ENCODE measurements at places on chromosomes 1 and 21.

DNA sequence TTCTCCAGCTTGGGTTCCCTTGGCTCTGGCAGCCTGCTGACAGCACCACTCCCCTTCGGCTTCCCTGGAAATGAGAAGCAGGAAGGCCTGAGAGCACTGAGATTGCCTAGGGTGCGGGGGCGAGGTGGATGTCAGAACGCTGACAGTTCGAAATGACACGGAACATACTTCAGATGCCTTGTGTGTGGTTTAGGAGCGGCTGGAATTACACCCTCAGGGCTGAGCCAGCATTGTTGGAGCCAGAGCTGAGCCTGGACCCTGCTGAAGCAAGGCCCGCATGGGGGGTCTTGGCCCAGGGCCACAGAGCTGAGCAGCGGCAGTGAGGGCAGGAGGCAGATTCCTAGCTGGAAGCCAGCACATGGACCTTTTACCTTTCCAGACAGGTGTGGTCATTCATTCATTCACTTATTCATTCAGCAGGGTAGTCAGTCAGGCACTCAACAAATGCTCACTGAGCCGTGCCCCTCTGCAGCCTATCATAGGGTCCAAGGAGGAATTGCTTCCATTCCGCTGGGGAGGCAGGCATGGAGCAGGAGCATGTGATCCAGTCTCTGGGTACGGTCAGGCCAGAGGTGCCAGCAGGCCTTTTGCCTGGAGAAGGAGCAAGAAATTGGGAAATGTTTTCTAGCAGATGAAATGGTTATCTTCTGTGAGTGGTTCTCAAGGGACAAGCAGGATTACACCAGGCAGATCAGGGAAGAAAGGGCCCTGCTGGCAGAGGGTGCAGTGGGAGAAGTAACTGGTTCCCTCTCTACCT is 6.6 kb upstream of the FOXE3 start:
- peak; percentile 95 for DNase-seq

GRCh38 chr1:38059635-38060250 is 13.2 kb upstream of the POU3F1 start:
- no peak for DNase-seq

DNA sequence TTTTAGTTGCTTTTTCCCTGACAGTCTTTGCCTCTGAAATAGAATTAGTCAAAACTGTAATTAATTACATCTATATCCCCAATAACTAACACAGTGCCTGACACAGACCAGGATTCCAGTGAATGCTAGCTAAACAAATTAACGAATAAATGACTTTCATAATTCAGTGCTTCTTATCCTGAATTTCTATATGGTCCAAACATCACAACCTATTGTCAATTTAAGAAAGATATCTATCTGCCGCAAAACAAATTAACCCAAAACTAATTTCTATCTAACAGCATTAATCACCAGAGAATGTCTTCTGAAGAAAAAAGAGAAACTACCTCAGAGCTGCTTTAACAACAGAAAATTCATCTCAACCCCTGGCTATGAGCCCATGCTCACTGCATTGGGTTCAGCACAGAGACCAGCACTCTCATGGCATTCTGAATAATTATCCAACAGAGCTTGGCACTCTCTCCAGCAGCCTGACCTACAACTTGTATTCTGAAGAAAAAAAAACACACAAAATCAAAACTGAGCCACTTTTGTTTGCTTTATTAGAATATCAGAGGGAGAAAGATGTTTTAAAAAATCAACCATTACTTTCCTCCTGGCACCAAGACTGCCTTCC is 547.3 kb upstream of the BEND5 start:
- no peak for DNase-seq

GRCh38 chr1:152626744-152627143 is 3.8 kb upstream of the LCE3A start:
- no peak for DNase-seq

GRCh38 chr21:24658026-24658425 is 949.3 kb downstream of the MRPL39 start:
- DNase-seq: no peak

DNA sequence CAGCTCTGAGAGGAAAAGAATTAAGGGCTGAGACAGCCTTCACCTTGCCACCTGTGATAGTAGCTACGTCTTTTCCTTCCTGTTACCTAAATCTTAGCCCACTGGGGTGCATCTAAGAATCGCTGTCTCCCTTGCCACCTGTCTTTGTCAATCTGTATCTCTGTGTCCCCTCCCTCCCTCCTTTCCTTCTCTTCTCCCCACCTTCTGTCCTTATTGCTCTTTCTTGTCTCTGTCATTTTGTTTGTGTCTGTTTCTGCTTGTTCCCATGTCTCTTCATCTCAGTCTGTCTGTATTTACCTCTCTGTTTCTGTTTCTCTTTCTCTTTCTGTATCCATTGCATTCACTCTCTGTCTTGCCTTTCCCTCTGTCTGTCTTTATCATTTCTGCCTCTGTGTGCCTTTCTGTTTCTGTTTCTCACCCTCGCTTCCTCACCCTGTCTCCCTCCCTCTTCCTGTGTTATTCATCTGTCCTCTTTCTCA is 30.2 kb downstream of the SLC22A15 start:
- no peak for DNase-seq
